NCI-H1105 (cell line): ENCODE measurements at places on chromosomes 13 and 19.

- DNase-seq = no peak
Measured at GRCh38 chr13:60662595-60662994, 265.6 kb downstream of the TDRD3 start.

GRCh38 chr19:38949580-38950367 is 19.0 kb downstream of the MRPS12 start:
- DNase-seq = peak; percentile 26

- DNase-seq = no peak
Measured at GRCh38 chr19:41399525-41399924, 1.9 kb downstream of the BCKDHA start.

DNA sequence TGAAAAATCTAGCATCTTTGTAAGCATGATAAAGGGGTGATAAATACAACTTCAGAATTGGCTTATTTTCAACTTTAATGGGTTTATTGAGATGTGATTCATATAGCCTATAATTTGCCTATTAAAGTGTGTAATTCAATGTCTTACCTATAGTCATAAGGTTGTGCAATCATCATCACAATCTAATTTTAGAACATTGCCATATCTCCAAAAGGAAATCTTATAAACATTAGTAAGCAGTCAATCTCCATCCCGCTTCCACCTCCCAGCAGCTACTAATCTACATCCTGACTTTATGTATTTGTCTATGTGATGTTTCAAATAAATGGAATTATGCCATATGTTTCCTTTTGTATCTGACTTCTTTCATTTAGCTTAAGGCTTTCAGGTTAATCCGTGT is 145.2 kb upstream of the KLHL1 start:
- DNase-seq = no peak

GRCh38 chr13:74443631-74444030 is 309.4 kb upstream of the KLF12 start:
- no peak for DNase-seq

DNA sequence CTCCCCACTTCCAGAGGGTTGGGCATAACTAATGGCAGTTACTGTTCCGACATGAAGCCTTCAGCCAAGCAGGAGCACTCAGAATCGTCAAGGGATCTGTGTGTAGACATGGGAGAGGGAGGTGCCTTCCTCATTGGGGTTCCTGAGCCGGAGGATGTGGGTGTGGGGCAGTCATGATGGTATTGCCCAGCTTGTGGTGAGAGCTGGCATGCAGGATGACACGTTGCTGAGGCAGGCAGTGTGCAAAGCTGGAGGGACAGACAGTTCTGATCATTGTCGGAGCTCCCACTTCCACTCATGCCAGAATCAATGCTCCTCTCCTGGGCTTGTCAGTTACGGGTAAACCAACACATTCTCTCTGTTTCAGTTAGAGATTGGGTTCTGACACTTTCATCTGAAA is 83.9 kb upstream of the TSC22D1 start:
- no peak for DNase-seq

GRCh38 chr13:93254775-93255174 is 28.2 kb downstream of the GPC6 start:
- DNase-seq = no peak
